H4 (cell line): ENCODE measurements at places on chromosomes 11 and 22. TPM values are rescaled to one million over a fixed set of nuclear protein-coding genes. Genes with fewer than 3 reads are reported as not detected.

Gene C11orf71
- total RNA-seq, result 5.8 and 7.9 TPM in 2 replicates

Gene EXPH5
- total RNA-seq, result 0.49 and 2.1 TPM in 2 replicates

Gene NEFH
- total RNA-seq, result not detected in 2 replicates

Gene PANX2
- total RNA-seq, result 4.2 and 4.4 TPM in 2 replicates

Gene P4HA3
- 0.17 and 0.27 TPM in 2 replicates for total RNA-seq

Gene GNAZ
- 2.3 and 3.4 TPM in 2 replicates for total RNA-seq

Gene OLFML1
- total RNA-seq, result 0.21 and 0.33 TPM in 2 replicates

Gene TP53I11
- total RNA-seq, result 10.4 and 13.5 TPM in 2 replicates

Gene BIRC3
- 0.27 and 0.89 TPM in 2 replicates for total RNA-seq

Gene GUCY1A2
- 1.3 and 1.4 TPM in 2 replicates for total RNA-seq

Gene CCDC87
- 0.04 and 0.56 TPM in 2 replicates for total RNA-seq

Gene TRPC6
- 0.02 TPM in 1 of 2 replicates, not detected in the other for total RNA-seq

Gene TENM4
- total RNA-seq, result 0.31 and 0.82 TPM in 2 replicates
